ENCODE measurements at places on chromosomes 12 and 14.

DNA sequence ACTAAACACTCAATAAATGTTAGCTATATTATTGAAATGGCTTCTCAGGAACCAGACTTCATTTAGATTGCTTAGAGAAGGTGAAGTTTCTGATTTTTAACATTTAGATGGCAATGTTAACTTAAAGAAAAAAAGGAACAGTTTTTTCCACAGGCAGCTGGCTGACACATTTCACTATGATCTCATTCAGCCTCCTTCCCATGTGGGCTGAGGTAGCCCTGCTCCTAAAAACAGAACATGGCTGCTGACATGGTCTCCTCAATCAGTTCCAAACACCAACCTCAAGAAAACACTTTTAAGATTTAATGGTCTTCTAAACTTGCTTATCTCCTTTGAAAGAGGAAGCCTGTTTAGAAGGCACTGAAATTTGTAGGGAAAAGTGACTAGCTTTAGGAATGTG lies 23.8 kb downstream of the GNS start:
- DNase-seq, result no peak

GRCh38 chr12:52306731-52307130 lies 14.5 kb downstream of the KRT83 start:
- no peak for DNase-seq

DNA sequence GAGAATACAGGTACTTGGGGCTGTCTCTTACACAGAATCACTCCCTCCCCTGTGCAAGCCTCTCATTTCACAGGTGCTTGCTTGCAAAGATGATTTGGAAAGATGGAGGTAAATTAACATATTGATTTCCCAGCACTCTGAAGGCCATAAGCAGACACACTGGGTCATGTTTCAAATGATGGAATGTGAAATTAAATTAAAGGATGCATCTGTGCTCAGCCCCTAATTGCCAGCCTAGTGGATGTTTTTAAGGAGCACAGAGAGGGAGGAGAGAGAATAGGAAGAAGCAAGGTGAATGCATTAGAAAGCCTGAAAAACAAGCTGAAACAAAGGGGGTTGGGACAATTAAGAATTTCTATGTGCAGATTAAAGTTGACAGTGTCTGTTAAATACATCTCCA lies 96.1 kb upstream of the GRIP1 start:
- DNase-seq, result no peak

GRCh38 chr12:27575090-27575761 lies 51.2 kb downstream of the PPFIBP1 start:
- no peak for DNase-seq

- no peak for DNase-seq
Observed at GRCh38 chr14:103890821-103891666, 37.2 kb upstream of the TDRD9 start.

DNA sequence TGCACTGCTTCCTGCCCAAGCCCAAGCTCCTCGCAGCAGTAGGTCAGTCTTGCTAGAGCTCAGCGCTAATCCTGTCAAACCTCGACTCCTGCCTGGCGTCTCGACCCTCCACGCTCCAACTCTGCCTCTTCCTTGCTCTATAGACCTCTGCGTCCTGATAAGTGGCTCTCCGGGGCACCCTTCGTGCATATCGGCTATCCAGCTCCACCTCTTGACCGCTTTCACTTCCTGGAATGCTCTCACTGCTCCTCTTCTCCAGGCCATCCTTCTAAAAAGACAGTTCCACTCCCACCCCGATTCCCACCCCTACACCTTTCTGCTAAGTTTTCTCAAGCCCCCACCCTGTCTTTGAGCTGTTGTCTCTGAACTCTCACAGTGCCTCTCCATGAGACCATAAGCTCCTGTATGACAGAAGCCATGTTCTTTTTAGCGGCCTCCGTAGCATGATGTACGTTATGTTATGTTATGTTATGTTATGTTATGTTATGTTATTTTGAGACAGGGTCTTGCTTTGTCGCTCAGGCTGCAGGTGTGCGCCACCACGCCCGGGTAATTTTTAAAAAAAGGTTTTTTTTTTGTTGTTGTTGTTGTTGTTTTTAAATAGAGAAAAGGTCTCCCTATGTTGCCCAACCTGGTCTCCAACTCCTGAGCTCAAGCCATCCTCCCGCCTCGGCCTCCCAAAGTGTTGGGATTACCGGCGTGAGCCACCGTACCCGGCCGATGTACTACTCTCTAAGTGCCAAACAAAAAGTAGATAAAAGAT lies 601 bp downstream of the COX14 start:
- no peak for DNase-seq

DNA sequence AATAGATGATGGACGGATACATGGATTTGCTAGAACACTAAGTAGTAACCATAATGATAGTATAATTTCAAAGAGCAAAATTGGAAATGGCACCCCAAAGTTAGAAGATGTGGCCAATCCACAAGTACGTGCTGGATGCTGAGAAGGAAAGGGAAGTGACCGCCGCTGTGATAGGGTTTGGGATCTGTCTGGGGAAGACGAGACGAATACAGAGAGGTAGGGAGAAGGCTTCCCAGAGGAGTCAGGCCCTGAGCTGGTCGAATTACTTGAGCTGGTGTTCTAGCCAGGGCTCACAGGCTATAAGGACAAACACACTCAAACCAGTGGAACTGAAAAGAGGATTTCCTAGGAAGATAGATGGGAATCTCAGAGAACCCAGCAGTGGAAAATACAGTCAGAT lies 9.4 kb upstream of the ACVR1B start:
- DNase-seq, result no peak

GRCh38 chr12:54991991-54992375 lies 7.4 kb upstream of the TESPA1 start:
- DNase-seq, result no peak

- no peak for DNase-seq
Observed at GRCh38 chr12:121751034-121751433, 38.5 kb downstream of the TMEM120B start.

DNA sequence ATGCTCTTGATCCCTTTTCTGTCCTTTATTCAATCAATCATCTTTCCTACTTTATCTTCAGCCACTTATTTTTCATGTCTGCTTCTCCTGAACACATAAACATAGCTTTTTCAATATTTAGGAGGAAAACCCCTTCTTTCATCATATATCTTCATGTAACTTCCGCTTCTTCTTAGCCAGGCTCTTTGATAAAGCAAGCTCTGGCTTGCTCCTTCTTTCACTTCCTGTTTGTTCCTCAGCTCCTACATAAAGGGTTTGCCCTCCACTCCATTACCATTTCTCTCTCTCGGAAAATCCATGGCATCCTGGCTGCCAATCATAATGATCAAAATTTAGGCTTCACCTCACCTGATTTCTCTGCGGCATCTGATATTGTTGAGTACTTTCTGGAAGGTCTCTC lies 33.7 kb upstream of the HELB start:
- DNase-seq, result no peak

DNA sequence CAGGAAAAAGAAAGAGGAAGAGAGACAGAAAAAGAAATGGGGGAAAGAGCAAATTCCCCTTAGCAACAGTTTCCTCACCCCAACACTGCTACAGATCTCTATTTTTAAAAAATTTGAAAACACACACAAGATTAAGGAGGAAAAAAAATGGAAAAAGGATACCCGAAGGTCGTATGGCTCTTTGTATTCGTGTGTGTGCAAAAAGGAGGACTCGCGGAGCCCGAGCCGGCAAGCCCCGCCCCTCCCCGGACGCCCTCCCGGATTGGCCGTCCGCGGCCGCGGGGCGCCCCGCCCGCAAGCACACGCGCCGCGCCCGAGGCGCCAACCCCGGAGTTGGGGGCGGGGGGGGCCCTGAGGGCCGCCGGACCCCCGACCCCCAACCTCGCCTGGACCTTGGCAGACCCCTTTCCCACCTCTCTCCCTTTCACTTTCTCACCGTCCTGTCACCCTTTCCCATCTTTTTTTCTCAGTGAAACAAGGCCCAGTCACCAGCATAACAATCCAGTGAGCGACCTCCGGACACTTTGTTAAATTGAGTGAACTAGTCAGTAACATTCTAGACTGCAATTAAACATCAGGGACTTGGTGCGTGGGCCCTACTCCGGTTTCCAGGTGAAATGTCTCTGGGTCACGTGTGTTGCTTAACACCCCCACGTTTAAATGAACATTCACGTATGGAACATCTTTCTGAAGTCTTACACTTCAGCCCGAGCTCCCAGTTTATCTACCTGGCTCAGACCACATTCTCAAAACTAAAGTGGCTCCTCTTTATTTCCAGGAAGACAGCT lies at the start of gene C14orf93:
Gene C14orf93 (minus strand): TSS at position 205 of the 788 bp plus-strand sequence. CDS start 11,120 bp downstream, outside the sequence.
- no peak for DNase-seq

DNA sequence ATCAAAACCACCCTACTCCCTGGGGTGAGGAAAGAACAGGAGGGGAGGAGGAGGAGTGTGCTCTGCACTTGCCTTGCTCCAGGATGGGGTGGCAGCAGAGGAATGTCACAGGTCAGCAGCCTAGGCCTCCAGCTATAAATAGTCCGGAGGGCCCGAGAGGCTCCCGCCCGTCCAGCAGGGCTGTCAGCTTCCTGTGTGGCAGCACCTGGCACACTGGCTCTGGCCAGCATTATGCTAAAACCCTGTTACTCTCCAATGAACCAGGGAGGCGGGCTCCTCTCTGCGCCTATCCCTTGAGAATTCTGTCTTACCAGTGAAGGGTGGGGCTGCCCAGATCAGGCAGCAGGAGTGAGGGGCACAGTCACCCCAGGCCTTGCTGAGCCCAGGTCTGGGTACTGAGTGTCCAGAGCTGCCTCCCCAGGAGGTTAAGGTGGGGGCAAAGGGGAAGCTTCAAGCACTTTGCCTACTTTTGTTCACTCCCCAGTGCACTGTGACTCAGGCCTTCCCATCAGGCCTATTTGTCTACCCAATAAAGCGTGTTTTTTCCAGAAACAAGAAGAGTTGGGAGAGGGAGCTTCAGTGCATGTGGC lies 1.2 kb upstream of the COX14 start:
- DNase-seq, result no peak

- DNase-seq, result no peak
Observed at GRCh38 chr12:112126911-112127310, 1.6 kb downstream of the TRAFD1 start.

DNA sequence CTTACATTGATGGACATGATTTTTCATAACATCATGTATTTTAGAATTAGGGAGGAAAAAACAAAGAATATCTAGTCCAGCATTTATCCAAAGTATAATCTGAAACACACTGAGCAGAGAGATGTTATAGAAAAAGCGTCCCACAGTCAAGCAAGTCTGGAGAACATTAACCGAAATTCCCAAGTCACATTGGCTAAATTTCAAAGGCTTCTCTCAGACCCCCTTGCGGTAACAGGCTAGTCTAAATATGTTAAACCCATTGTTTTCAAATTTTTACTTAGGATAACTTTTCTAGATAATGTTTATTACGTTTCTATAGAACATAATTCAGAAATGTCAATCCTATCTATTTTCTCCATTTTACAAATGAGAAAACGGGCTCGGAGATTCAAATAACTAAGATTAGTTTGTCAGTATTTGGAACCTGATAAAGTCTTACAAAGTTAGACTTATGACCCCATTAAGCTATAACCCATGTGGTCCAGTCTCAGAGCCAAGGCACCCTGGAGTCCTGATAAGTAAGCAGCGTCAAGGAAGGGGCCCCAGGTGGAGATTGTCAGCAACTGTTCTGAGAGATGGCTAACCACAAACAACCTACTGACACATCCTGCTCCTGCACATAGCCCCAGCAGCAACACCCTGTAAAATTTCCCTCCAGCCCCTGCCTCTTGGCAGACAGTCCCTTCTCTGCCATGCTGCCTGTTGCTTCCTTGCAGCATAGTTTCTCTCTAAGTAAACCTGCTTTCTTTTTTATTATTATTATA lies 220.6 kb upstream of the TMEM260 start:
- DNase-seq, result no peak
